ENCODE measurements at places on chromosomes 2 and 18. TPM values are rescaled to one million over a fixed set of nuclear protein-coding genes. Genes with fewer than 3 reads are reported as not detected.

IRS1 gene
- total RNA-seq, result under 0.01 TPM

NAT8 gene
- not detected for total RNA-seq

SLC23A3 gene
- total RNA-seq, result 0.65 TPM

OSBPL1A gene
- 9.6 TPM for total RNA-seq

IL36RN gene
- not detected for total RNA-seq

ACVR1C gene
- 0.15 TPM for total RNA-seq

RTP5 gene
- not detected for total RNA-seq

Data from epithelial cell of umbilical artery (primary cell).